ENCODE measurements at places on chromosomes 1 and 21. TPM values are rescaled to one million over a fixed set of nuclear protein-coding genes. Genes with fewer than 3 reads are reported as not detected.
A peak's percentile ranks its signal among the peaks of the same experiment; 100 is the strongest.

DNA sequence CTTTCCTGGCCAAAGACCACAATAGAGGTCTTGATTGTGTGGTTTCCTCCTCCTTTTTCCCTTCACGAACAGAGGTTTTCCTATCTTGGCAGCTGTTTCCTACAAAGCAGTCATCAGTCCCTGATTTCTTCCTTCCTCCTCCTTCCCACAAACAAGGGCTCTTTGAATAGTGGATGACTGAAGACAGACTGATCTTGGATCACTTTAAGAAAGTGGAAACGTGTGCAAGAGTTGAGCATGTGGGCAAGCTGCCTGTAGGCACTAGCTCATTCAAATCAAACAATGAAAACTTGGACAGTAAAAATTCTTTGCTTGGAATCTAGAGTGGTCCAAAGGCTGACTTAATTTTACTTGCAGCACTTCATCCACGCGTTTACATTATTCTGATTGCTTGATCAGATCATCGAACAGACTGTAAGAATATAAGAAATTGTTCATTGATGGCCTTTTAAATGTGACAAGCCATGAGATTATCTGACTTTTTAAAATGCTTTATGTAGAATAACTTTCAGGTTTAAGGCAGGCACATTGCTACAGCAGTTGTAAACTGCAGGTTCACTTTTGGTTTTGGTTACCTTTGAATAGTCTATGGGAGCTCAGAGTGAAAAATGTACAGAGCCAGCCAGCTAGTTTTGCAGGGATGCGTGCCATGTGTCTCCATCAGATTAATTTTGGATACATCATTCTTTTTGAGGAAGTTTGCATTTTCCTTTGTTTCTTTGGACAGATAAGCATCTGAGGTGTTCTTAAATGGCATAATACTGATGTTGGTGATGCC is 34.4 kb downstream of the ADGRL2 start:
- no peaks in the 10 kb centered on the region for H3K36me3 ChIP-seq
- peaks cover 2% of the 10 kb centered on the region for H3K4me1 ChIP-seq
- H3K4me3 ChIP-seq: no peak overlapping the region
- H3K27ac ChIP-seq: no peak overlapping the region
- H3K27me3 ChIP-seq: peaks cover 39% of the 10 kb centered on the region

GRCh38 chr1:178727014-178727895 is 2.2 kb downstream of the RALGPS2 start:
- no peaks in the 10 kb centered on the region for H3K36me3 ChIP-seq
- H3K27ac ChIP-seq: no peak overlapping the region
- no peak for DNase-seq
- no peaks in the 10 kb centered on the region for H3K4me1 ChIP-seq

DNA sequence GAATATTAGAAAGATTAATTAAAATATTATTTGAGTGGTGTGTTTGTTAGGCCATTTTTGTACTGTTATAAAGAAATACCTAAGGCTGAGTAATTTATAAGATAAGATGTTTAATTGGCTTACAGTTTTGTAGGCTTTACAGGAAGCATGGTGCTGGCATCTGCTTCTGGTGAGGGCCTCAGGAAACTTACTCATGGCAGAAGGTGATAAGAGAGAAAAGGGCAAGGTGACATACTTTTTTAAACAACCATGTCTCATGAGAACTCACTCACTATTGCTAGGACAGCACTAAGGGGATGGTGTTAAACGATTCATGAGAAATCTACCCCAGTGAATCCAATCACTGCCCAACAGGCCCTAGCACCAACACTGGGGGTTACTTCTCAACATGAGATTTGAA is 56.7 kb upstream of the RGS21 start:
- no peak overlapping the region for H3K4me3 ChIP-seq
- H3K36me3 ChIP-seq: no peaks in the 10 kb centered on the region
- H3K27ac ChIP-seq: no peak overlapping the region
- no peaks in the 10 kb centered on the region for H3K4me1 ChIP-seq
- H3K27me3 ChIP-seq: no peaks in the 10 kb centered on the region
- no peak for DNase-seq

GRCh38 chr1:61123326-61123725 is 41.0 kb downstream of the NFIA start:
- no peak overlapping the region for H3K4me3 ChIP-seq
- no peak overlapping the region for H3K27ac ChIP-seq
- H3K36me3 ChIP-seq: no peaks in the 10 kb centered on the region

Gene ZNF678
- total RNA-seq: 10.2 TPM

Gene UQCRH
- total RNA-seq: 567 TPM

Gene PHC2
- total RNA-seq: 136 TPM

- H3K4me1 ChIP-seq: no peaks in the 10 kb centered on the region
- DNase-seq: no peak
- no peaks in the 10 kb centered on the region for H3K36me3 ChIP-seq
- H3K4me3 ChIP-seq: no peak overlapping the region
- H3K27ac ChIP-seq: no peak overlapping the region
These were observed 31.2 kb downstream of the KCNK2 start for GRCh38 chr1:215113776-215114153.

DNA sequence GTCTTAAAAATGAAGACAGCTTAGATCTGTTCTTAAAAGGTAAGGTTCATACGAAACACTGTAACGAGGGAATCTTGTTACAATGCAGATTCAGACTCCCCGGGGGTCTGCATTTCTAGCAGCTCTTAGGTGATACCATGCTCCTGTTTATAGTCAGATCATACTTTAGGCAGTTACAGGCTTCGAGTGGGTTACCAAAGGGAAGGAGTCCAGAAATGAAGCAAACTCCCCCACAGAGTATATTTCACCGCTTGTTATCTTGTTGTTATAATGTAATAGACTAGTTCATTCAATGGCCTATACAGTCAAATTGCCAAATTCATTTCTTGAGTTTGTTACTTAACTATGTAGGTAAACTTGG is 601.1 kb downstream of the USP25 start:
- no peak for DNase-seq
- H3K36me3 ChIP-seq: no peaks in the 10 kb centered on the region
- no peaks in the 10 kb centered on the region for H3K27me3 ChIP-seq
- no peak overlapping the region for H3K27ac ChIP-seq
- no peak overlapping the region for H3K4me3 ChIP-seq
- H3K4me1 ChIP-seq: no peaks in the 10 kb centered on the region

DNA sequence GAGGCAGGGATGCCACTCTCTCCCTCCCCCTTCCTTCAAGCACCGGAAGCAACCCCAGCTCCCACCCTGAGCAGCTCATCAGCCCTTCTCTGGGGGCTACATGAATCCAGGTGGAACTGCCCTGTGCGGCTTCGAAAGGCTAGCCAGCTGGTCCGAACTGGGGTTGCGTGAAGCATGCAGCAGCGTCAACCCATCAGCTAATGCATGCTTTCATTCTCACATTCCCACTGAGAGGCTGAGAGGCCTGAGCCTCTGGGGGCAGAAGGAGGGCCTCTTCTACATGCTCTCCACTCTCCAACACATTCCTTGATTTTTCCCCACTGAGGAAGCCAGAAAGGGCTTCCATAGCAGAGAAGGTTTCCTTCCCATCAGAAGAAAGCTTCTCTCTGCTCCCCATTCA is 5.6 kb downstream of the RXRG start:
- H3K4me3 ChIP-seq: no peak overlapping the region
- H3K27ac ChIP-seq: no peak overlapping the region
- H3K4me1 ChIP-seq: peaks cover under 1% of the 10 kb centered on the region
- no peak for DNase-seq

GRCh38 chr1:6167391-6168303 is 12.5 kb downstream of the CHD5 start:
- peaks cover 64% of the 10 kb centered on the region for H3K27me3 ChIP-seq
- H3K4me3 ChIP-seq: no peak overlapping the region
- H3K4me1 ChIP-seq: no peaks in the 10 kb centered on the region
- DNase-seq: no peak

DNA sequence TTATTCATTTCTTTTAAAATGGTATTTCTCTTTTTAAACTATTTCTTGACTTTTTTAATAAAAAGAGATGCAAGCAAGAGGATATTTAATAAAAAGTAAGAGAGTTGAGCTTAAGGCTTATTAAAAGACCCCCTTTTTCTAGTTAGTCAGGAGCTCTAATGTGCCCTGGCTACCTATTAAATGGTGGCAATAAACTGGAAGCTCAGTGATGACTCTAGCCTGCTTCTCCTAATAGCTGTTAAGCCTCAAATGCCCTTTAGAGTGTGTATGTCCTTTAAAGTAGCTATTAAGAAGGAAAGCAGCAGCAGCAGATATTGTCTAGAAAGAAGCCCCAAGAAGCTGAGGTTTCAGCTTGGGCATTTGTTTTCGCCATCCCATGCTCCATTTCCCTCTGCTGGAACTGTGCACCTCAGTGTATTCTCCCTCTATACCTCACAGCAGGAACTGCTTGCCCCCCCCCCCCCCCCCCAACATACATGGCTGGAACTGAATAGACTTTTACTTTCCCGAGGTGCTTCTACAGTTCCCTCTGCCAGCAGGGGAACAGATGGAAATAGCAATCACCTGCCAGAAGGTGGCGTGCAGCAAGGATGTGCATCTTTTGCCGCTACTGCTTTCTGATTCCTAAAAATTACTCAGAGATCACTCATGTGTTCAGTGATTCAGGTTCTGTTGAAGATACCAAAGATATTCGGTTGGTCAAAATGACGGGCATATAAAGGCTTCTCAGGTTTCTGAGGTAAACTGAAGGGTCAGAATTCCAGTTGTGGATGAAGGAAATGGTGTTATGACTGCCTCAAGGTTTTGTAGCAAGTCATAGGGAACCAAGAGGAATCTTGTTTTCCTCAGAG is 2.5 kb downstream of the RGS4 start:
- no peaks in the 10 kb centered on the region for H3K27me3 ChIP-seq
- peak; percentile 90 for DNase-seq
- H3K4me1 ChIP-seq: peaks cover 47% of the 10 kb centered on the region
- peaks cover 26% of the 10 kb centered on the region for H3K36me3 ChIP-seq
- peak overlapping the region; percentile 10 for H3K27ac ChIP-seq

DNA sequence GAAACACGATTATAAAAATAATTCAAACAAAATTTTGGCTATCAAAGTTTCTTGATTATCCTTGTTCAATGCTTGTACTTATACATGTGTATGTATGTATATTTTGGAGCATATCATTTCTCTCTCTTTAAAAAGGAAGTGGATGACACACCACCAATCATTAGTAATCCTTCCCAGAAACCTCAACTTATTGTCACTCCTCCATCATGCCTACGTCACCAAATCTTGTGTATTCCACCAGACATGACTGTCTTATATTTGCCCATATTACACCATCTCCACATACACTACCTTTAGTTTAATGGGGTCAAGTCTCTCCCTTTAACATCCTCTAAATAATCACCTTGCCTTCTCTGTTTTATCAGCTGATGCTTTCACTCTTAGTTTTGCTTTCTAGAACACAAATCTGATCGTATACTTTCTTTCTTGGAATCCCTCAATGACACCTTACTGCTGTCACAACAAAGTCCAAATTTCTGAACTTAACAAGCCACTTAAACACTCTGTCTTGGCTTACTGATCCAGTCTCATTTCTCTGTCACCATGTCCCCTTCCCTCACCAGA is 124.0 kb downstream of the BRINP3 start:
- no peak overlapping the region for H3K27ac ChIP-seq
- DNase-seq: no peak
- H3K4me1 ChIP-seq: no peaks in the 10 kb centered on the region
- no peaks in the 10 kb centered on the region for H3K36me3 ChIP-seq
- H3K4me3 ChIP-seq: no peak overlapping the region
- H3K27me3 ChIP-seq: no peaks in the 10 kb centered on the region
